Stimulated activated naive B cell treated with anti-CD40 and anti-IgM and Interleukin-4, amounts not matched to agents 10 μg/mL and 1 μg/mL and 100 μg/mL, for 72 hours (primary cell): ENCODE measurements at places on chromosomes 5 and 9.

DNA sequence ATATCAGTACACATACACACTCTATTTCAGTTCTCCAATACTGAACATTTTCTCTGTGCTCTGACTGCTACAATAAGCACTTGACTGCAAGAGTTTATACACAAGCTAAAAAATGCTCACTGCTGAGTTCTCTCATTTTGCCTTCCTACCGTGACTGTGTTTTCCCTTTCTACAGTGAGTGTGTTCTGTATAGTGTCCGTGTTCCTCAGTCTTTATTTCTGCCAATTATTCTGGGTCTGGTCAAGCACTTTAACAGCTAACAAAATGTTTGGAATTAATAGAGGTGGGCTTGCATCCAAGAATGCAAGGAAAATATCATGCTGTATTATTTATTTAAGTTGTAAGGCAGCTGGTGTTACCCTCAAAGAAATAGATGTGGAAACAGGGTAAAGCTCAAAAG, 217.0 kb upstream of the NREP start:
- no peak for DNase-seq

DNA sequence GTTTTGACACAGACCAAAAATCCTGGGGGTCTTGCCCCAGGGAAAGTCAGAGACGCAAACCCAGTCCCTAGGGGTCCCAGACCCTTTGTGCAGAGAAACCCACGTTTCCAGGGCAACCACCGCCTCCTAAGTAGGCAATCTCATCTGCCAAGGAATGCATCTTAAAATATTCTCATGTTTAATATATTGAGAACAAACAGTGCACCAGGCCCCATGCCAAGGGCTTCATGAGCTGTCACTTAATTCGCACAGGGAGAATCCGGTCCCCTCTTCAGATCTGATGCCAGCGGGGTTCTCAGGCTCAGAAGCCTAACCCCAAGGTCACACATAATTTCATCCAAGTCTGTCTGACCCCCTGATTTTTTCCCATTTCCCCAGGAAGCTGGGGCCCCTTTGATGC, 28.8 kb downstream of the CPLX2 start:
- DNase-seq = no peak

- DNase-seq = peak; percentile 24
These were observed 38.9 kb upstream of the IFNK start for GRCh38 chr9:27485158-27485557.

GRCh38 chr9:38346811-38347210, 45.7 kb upstream of the ALDH1B1 start:
- DNase-seq = no peak

DNA sequence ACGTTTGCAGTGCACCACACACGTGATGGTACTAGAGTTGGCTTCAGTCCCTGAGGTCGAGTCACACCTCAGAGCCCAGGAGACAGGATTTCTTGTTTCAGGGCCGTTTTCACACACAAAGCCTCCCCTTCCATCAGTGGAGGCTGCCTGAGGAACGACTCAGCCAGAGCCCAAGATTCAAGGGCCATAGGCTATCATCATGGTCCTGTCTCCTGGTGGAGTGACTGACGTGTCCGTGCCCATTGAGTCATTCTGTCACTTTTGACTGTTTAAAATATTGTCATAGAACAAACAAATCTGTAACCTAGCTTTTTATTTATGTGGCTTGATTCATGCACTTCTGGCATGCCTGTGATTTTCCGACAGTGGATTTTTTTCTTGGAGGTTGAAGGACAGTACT, 28.3 kb downstream of the CAMK2A start:
- DNase-seq = no peak

GRCh38 chr5:169946743-169947295, 33.5 kb downstream of the INSYN2B start:
- no peak for DNase-seq

GRCh38 chr9:130624154-130624553, 40.2 kb upstream of the PRDM12 start:
- DNase-seq = no peak

- DNase-seq = peak; percentile 39
These were observed 16.6 kb upstream of the HEMGN start for GRCh38 chr9:97954550-97954989.

GRCh38 chr5:93251347-93251746, 329.7 kb downstream of the NR2F1-AS1 start:
- DNase-seq = no peak

GRCh38 chr5:168917947-168918600, 338.9 kb upstream of the PANK3 start:
- DNase-seq = no peak

- no peak for DNase-seq
These were observed 6.0 kb downstream of the LRSAM1 start for GRCh38 chr9:127457191-127457878.

- DNase-seq = no peak
These were observed 111.8 kb upstream of the SEMA6A start for GRCh38 chr5:116686438-116686837.

DNA sequence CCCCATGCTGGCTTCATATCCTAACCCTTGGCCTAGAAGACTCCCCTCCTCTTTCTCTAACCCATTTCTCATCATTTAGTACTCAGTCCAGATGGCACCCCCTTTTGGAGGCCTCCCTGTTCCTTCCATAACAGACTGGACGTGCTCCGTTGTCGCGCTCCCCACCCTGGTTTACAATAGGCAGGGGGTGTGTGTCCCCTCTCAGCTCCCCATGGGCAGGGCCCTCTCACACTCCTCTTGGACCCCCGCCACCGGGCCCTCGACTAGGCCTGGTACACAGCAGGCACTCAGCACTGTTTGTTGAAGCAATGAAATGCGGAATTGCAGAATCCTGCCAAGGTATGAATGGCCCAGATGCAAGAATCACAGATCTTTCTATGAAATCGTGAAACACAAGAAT, 227.4 kb downstream of the FSTL4 start:
- DNase-seq = no peak

- no peak for DNase-seq
These were observed 548.8 kb upstream of the IZUMO3 start for GRCh38 chr9:25094518-25094917.

DNA sequence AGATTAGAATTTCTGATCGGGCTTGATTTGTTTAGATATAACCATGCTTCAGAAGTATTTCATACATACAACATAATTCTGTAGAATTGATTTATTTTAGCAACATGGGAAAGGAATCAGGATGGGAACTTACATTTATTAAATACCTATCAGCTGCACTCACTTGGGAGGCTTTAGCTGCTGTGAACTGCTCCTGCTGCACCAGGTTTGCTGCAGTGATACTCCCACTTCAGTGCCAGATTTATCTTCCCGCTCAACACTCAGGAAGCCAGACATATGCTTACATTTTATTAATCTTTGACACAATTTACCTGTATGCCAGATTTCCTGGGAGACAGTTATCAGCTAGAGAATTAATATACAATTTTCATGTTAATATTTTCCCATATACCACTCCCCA, 64.0 kb upstream of the PLCXD3 start:
- no peak for DNase-seq

- no peak for DNase-seq
These were observed 22.1 kb upstream of the STXBP1 start for GRCh38 chr9:127589955-127590370.
